ENCODE measurements at places on chromosomes 13 and 19.

GRCh38 chr13:23701636-23702035, 131.4 kb downstream of the TNFRSF19 start:
- peak; percentile 85 for DNase-seq

GRCh38 chr19:6047741-6048251, 62.5 kb downstream of the RFX2 start:
- no peak for DNase-seq

DNA sequence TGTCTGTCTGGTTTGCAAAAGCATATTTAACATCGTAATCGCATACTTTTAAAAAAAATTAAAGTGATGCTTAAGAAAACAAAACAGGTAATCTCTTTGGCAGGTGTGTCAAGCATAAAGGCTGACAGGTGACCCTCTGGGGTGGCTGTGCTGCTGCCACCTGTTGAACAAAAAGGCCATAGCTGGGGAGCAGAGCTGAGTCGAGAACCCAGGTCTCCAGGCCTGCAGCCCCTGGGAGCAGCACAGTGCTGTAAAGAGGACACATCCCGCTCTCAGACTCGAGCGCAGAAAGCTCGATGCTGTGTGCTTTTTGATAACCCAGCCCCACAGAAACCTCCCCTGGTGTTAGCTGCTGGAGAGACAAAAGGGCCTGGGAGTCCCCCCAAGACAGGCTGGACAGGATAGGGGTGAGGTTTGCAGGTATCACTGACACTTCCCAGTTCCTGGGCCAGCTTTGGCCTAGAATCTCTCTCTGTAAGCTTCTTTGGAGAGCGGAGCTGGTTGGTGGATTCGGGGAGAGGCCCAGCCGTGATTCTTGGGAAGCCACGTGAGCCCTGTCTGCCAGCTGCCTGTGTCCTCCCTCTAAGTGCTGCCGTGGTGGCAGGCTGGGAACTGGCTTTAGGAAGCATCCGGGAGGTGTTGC, 66.9 kb downstream of the C13orf42 start:
- DNase-seq = no peak

GRCh38 chr13:60210510-60211330, 47.0 kb upstream of the DIAPH3 start:
- DNase-seq = no peak

DNA sequence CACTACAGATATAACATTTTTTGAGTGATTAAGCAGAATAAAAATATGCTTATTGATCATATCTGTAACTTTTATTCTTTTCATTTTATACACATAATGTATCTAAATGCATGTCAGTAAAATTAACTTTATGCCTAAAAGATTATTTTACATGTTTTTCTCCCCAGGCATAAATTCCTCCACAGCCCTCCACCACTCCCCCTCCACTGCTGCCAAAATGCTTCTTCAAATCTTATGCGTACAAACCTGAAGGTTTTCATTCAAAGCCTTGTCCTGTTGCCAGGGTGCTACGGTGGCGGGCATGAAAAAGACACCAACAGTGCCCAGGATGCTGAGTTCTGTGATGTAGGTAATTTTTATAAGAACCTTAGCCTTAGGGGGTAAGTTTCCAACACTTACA, 52.9 kb downstream of the PARP4 start:
- DNase-seq = no peak

- DNase-seq = no peak
These were observed 14.8 kb downstream of the RB1 start for GRCh38 chr13:48318377-48318811.

- DNase-seq = no peak
These were observed 16.1 kb downstream of the ZNF816 start for GRCh38 chr19:52946322-52947310.

- DNase-seq = no peak
These were observed 16.3 kb downstream of the ZNF160 start for GRCh38 chr19:53086949-53087348.
